Activated CD4-positive, alpha-beta memory T cell treated with anti-CD3 and anti-CD28 coated beads, Interleukin-2, amount 10 ng/mL, durations not matched to agents 7 days and 5 days (primary cell): ENCODE measurements at places on chromosomes 3 and 15. TPM values are rescaled to one million over a fixed set of nuclear protein-coding genes. Genes with fewer than 3 reads are reported as not detected.

B3GALNT1 gene
- total RNA-seq = 3.9 TPM

SERP1 gene
- 98.5 TPM for total RNA-seq

IL5RA gene
- not detected for total RNA-seq

WDR72 gene
- not detected for total RNA-seq

GPR156 gene
- total RNA-seq = not detected

C3orf70 gene
- total RNA-seq = 0.03 TPM

CYP8B1 gene
- total RNA-seq = not detected

USP19 gene
- 61.5 TPM for total RNA-seq

MELTF gene
- 6.1 TPM for total RNA-seq

HMCES gene
- 50.1 TPM for total RNA-seq

MAP6D1 gene
- 0.55 TPM for total RNA-seq

CX3CR1 gene
- total RNA-seq = 5.5 TPM
